Occipital lobe (tissue), 3 donors: ENCODE measurements at places on chromosomes 2 and 18. TPM values are rescaled to one million over a fixed set of nuclear protein-coding genes. Genes with fewer than 3 reads are reported as not detected.

GRCh38 chr2:232649033-232649432 lies 15.6 kb downstream of the EFHD1 start:
- DNase-seq = no peak

GRCh38 chr2:41970988-41971660 lies 76.7 kb upstream of the PKDCC start:
- peak; percentile 18 for DNase-seq

- no peak for DNase-seq
Measured at GRCh38 chr2:3040066-3040428, 337.6 kb downstream of the EIPR1 start.

- no peak for DNase-seq
Measured at GRCh38 chr2:106566050-106566449, 78.9 kb downstream of the CD8B2 start.

GRCh38 chr2:151637271-151637781 lies 97.0 kb downstream of the NEB start:
- no peak for DNase-seq

DNA sequence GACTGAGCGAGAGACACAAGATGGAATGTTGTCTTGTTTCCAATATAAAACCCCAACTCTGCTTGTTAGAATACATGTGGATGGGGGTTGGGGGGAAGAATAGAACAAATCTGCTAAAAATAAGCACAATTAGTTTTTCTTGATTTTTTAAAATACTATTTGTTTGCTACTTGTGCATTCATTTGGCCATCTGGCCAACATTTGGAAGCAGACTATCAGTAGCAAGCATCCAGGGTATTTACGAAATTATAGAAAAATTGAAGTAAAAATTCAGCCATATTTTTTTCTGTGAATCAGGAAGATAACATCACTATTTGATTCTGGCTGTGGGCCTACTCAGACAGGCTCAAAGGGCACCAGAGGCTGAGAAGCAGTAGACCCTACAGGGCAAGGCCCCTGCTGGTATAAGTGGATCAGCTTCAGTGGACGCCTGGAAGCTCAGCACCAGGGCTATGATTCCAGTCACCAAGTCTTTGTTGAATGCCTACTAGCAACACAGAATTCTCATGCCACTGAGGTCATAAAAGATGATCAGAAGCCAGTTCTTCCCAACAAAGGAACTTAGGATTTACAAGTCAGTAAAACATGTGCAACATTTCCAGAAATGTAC lies 133.9 kb downstream of the CCBE1 start:
- DNase-seq = no peak

The CD8A gene
- total RNA-seq = 1.1 TPM

The PIEZO2 gene
- 8.0 TPM for total RNA-seq

The LOXHD1 gene
- 0.16 TPM for total RNA-seq

The CIB4 gene
- not detected for total RNA-seq

The CRYGD gene
- total RNA-seq = 1.7 TPM
